ENCODE measurements at places on chromosomes 12 and 14. TPM values are rescaled to one million over a fixed set of nuclear protein-coding genes. Genes with fewer than 3 reads are reported as not detected.

Gene CYP46A1
- not detected for total RNA-seq

Gene MEG3
- total RNA-seq = 43.7 TPM

Gene ERBB3
- total RNA-seq = 139 TPM

Gene TAS2R30
- 1.4 TPM for total RNA-seq

Gene JPH4
- 0.19 TPM for total RNA-seq

Gene CNOT2
- 40.7 TPM for total RNA-seq

Gene DPF3
- total RNA-seq = 1.7 TPM

Gene GPD1
- total RNA-seq = 120 TPM

Gene RNU4-1
- 1,055 TPM for total RNA-seq

Gene XPOT
- total RNA-seq = 32.1 TPM

Gene SYCP3
- total RNA-seq = not detected

Gene ADGRD1
- 12.3 TPM for total RNA-seq

Gene HOXC4
- not detected for total RNA-seq

Gene CLEC9A
- not detected for total RNA-seq

Gene PRKCH
- 10.9 TPM for total RNA-seq

Gene GNB3
- total RNA-seq = not detected

Gene TM7SF3
- total RNA-seq = 75.1 TPM

Gene SOAT2
- total RNA-seq = 0.62 TPM

Gene PLBD1
- total RNA-seq = 1.7 TPM

Gene NOS1
- total RNA-seq = under 0.01 TPM

Measured in right lobe of liver (tissue), 6 donors.